Left renal pelvis (tissue), 4 donors: ENCODE measurements at places on chromosomes 5 and 9. TPM values are rescaled to one million over a fixed set of nuclear protein-coding genes. Genes with fewer than 3 reads are reported as not detected.

The ISL1 gene
- not detected for polyA plus RNA-seq

The SNAPC4 gene
- 11.8 TPM for polyA plus RNA-seq

The GRIA1 gene
- 1.4 TPM for polyA plus RNA-seq

- no peak for DNase-seq
These were observed 1.4 kb downstream of the MLLT3 start for GRCh38 chr9:20620650-20621470.

- DNase-seq, result no peak
These were observed 409.3 kb downstream of the AGTPBP1 start for GRCh38 chr9:85332487-85332886.

- DNase-seq, result peak; percentile 81
These were observed at the start of gene GPX8 for GRCh38 chr5:55159763-55160492. GPX8 (plus strand) TSS chr5:55160171; CDS start chr5:55160193, 22 bp downstream.

- DNase-seq, result no peak
These were observed 327.4 kb downstream of the AGTPBP1 start for GRCh38 chr9:85414390-85414789.

GRCh38 chr9:104808035-104808614 is 44.2 kb downstream of the NIPSNAP3B start:
- no peak for DNase-seq

- DNase-seq, result no peak
These were observed 438 bp downstream of the SOX30 start for GRCh38 chr5:157651623-157652376.

DNA sequence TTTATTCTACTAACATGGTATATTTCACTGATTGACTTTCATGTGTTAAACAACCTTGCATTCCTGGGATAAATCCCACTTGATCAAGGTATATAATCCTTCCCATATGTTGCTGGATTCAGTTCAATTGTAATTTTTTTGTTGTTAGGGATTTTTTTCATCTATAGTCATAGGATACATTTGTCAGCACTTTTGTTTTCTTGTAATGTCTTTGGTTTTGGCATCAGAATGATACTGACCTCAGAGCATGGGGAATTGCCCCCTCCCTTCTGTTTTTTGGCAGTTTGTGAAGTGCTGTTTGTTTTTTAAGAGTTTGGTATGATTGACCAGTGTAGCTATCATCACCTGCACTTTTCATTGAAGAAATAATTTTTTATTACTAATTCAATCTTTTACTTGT is 176.8 kb upstream of the RASEF start:
- no peak for DNase-seq

- DNase-seq, result no peak
These were observed 29.9 kb downstream of the CD180 start for GRCh38 chr5:67166460-67167285.

GRCh38 chr5:108726446-108727235 is 21.1 kb upstream of the FER start:
- no peak for DNase-seq

DNA sequence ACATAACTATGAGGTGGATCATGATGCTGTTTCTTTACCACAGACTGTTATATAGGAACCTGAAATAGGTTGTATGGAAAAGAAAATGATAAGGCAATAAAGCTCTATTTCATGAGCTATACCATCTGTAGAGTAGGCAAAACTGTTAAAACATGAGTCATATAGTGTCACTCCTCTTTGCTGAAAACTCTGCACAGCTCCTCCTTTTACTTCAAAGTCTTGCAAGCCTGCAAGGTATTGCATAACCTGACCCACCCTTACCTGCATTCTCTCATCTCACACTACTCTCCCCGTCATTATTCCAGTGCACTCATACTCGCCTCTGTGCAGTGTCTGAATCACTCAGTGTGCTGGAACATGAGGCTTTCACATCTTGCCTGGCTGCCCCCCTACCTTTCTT is 790.1 kb downstream of the EFNA5 start:
- DNase-seq, result no peak

DNA sequence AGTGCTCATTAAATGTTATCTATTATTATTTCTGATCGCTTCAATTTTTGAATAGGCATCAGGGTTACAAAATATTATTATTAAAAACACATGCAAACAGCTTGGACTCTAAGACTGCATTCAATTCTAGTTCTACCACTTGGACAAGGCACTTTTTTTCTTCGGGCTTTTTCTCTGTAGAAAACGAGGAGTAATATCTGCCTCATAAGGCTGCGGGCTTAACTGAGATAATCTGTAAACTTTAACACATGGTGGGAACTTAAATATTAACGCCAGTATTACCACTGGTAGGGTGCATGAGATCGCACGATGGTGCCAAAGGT is 511 bp upstream of the SPDL1 start:
- no peak for DNase-seq
